Epithelial cell of proximal tubule (primary cell): ENCODE measurements at places on chromosomes 16 and 17.

- DNase-seq = no peak
Observed at GRCh38 chr16:54506214-54506580, 219.6 kb upstream of the IRX3 start.

GRCh38 chr16:24853830-24854229, 8.1 kb downstream of the SLC5A11 start:
- no peak for DNase-seq

DNA sequence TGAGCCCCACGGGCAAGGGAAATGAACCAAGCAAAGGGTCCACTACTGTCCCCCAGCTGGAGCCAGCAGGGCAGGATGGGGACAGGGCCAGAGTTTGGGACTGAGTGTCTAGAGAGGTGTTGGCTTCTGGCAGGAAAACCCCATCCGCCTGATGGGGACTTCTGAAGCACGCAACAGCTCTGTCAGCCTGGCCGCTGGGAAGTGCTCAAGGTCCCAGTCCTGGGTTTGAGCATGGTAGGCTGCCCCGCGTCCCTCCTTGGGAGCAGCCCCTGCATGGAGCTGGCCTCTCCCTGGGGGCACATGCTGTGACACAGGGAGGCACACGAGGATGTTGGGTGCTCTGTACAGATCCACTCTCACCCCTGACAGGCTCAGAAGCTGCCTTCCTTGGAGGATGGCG, 14.6 kb downstream of the ACE start:
- no peak for DNase-seq

GRCh38 chr16:13995194-13995593, 75.2 kb downstream of the ERCC4 start:
- DNase-seq = no peak

DNA sequence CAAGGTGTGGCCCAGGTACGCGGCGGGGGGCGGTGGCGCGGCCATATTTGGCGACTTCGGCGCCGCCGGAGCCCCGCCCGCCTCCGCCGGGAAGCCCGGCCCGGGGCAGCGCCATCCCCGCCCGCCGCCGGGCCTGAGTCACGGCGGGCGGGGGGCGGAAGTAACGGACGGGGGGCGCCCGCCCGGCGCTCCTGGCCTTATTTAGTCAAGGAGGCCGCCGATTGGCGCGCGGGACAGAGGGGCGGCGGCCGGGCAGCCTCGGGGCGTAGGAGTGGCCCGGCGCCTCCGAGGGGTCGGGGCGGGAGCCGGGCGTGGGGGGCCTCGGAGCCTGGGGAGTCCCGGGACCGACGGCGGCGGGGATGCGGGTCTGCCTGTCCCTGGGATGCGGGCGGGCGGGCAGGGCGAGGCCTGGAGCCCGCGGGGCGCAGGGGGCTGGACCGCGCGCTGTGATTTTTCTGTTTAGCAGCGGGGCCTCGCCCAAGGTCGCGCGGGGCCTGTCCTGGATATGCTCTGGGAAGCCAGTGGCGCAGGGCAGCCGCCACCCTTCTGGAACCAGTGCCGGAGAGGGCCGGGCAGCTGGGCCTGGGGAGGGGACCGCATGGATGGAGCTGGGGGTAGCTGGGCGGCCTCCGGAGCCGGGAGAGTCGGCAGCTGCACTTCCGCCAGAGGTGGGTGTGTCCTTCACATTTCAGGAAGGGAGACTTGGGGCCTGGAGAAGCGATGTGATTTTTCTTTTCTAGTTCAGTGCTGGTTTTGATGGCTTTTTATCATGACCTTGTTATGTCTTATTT, 2.3 kb upstream of the ACTG1 start:
- DNase-seq = no peak

DNA sequence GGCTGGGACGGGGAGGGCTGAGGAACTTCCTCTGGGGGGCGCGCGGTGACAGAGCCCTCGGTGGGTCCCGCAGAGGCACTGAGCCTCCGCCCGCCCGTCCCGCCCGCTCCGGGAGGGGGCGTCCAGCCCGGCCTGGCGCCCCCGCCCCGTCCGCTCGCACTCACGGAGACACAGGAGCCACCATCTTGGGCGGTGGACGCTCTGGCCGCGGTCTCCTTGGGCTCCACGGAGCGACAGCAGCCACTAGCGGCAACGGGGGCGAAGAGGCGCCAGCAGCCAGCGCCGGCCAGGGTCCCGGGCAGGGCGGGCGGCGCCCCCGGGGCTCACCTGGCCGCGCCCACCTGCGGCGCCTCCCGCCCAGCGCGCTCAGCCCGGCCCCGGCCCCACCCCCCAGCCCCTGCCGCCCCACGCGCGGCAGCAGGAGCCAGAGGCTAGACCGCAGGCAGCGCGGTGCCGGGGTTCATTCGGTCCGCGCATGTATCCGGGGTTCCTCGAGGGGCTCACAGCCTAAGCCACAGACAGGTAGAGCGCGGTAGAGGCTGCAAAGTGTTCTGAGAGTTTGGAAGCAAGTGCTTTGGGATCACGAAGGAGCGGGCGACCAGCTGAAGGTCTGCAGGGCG, at the start of gene C17orf113:
TSS of gene C17orf113 (minus strand) at position 209 of the 620 bp plus-strand sequence. CDS start 7,225 bp downstream, outside the sequence.
- DNase-seq = no peak

DNA sequence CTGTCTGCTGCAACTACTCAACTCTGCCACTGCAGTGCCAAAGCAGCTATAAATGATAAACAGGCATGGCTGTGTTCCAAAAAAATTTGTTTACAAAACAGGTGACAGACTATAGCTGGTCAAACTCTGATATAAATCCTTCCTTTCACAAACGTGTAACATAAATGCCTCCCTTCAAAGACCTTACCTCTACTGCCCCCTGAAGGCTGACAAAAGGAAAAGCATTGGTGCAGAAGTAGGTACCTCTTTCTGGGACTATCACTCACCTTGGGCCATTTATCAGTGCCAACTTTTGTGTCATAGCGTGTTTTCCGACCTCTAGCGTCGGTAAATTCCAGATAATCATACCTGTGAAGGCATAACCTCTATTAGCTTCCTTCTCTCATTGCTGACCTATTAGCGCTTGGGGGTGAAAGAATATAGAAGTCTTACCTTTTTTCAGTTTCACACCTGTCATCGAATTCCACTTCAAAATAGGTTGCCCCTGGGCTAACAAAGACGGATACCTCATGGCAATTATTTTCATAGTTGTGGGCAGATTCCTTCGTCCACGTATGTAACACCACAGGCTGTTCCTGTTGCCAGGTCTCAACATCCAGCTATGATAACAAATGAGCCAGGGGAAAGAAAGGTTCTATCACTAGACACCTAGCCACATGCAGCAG, 67.9 kb downstream of the ZZEF1 start:
- DNase-seq = no peak

DNA sequence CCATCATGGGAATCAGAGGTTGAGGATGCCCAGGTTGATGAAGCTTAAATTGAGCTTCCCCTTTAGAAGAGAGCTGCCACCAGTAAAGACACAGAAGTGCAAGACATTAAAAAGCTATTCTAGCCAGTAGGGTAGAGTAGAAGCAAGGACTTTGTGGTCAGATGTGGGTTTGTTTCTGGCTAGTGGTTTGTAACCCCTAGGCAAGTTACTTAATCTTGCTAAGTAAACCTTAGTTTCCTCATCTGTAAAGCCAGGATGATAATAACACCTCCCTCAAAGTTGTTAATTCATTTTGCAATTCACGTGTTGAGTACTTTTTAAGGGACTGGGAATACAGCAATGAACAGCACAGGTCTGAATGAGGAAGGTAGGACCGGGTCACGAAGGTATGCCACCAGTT, 3.6 kb downstream of the SNTB2 start:
- DNase-seq = no peak

DNA sequence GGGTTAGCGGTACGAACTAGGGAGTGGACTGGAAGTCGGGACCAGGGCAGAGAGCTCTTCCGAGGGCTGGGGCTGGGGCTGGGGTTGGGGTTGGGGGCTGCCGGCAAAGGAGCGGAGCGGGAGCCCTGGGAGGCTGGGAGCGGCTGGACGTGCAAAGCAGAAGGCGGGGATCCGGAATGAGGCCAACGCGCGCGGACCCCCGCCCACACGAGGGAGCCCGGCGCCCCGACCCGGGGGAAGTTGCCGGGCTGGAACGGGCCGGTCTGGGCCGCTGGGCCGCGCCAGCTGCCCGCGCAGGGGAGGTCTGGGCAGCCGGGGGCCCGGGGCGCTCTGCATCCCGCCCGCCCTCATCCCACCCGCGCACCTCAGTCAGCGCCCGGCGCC, 323 bp downstream of the ST3GAL2 start:
- no peak for DNase-seq

GRCh38 chr17:80223142-80223815, 3.1 kb downstream of the SLC26A11 start:
- DNase-seq = no peak

- no peak for DNase-seq
Observed at GRCh38 chr17:17560975-17561374, 30.5 kb downstream of the PEMT start.

DNA sequence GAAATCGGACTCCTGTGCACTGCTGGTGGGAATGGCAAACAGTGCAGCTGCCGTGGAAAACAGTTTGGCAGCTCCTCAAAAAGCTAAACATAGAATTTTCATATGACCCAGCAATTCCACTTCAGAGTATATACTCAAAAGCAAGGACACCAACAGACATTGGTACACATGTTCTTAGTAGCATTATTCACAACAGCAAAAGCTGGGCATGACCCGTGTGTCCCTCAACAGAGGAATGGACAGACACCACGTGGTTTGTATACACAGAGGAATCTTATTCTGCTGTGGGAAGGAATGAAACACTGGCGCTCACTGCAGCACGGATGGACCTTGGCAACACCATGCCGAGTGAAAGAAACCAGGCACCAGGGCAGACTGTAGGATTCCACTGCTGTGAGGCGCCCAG, 16.0 kb downstream of the NPTX1 start:
- no peak for DNase-seq

DNA sequence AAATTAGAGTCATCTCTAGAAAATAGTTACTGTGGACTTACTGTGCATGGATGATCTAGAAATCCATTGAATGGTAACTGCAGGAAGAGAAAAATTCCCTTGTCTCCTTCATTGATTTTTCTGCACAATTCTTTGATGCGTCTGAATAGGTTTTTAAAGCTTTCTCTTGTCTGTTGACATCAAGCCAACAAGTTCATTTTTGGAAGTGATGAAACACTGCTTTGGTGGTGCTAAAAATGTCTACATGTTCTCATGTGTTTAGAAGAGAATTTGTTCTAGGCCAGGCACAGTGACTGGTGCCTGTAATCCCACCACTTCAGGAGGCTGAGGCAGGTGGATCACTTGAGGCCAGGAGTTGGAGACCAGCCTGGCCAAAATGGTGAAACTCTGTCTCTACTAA, 57.1 kb upstream of the AXIN2 start:
- DNase-seq = no peak

DNA sequence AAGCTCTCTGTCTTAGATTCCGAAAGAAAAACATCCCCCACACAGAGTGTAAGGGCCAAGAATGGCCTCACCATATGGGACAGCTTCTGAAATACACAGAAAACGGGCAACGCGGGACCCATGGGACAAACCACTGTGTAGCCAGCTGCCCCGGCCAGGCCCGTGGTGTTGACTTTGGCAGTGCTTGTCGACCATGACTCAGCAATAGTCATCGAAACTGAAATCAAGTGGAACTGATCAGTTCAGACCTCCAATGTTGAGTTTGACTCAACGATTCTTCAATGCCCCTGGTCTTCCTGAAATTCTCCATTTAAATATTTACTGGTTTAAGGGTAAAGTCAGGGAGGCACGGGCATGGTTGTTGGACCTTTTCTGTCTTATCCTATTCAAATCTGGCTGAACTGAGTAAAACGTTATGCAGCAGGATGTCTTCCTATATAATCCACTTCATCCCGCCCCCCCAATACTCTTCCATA, 27.5 kb downstream of the ZFHX3 start:
- peak; percentile 87 for DNase-seq

DNA sequence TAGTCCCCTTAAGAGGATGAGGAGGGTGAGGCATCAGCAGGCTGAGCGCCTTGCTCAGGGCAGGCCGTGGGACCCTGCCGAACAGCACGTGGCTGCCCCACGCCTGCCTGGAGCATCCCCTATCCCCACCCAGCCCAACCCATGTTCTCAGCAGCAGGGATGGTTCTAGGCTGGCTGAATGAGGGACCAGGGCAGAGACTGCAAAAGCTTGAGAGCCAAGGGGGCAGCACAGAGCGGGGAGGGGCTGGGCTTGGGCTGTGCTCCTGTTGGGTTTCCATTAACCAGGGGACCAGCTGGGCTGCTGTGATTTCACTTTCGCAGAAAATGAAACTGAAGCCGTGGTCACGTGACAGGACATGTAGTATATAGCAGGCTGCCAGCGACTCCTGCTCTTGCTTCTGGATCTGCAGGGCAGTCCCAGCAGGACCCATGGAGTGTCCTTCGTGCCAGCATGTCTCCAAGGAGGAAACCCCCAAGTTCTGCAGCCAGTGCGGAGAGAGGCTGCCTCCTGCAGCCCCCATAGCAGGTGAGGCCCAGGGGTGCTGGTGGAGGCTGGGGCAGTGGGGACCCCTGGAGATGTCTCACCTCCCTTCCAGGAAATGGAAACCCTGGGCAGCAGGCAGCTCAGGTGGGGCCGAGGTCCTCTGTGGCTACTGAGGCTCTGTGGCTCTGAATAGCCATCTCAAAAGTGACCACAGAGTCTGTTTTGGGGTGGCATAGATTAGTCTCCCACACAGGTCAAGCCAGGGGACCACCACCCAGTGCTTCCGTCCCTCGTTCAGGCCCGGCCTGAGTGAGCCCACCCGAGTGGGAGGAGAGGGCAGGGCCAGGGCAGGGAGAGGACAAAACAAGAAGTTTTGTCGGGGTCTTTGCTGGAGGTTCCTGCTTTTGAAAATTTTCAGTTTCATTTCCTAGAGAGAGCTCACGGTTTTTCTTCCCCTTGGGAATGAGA, 2.9 kb downstream of the RNF213 start:
- DNase-seq = peak; percentile 67

GRCh38 chr17:17446666-17447155, 30.1 kb upstream of the MED9 start:
- no peak for DNase-seq

GRCh38 chr17:38459567-38459966, 31.3 kb downstream of the ARHGAP23 start:
- DNase-seq = no peak

DNA sequence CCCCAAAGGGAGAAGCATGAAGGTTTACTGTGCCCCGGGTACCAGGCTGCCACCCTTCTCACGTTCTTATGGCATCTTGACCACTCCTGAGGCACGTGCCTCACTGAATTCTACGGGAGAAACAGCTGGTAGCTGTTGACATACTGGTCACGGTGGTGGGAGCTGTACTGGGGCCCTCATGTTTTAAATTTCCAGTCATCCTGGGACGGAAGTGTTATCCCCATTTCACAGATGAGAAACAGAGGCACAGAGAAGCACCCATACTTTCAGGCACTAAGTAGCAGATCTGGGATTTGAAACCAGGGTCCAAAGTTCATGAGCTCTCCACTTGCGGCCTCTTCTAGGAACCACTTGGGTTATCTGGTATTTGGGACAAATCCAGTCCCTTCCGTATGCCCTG, 26.3 kb upstream of the DOC2B start:
- DNase-seq = no peak

DNA sequence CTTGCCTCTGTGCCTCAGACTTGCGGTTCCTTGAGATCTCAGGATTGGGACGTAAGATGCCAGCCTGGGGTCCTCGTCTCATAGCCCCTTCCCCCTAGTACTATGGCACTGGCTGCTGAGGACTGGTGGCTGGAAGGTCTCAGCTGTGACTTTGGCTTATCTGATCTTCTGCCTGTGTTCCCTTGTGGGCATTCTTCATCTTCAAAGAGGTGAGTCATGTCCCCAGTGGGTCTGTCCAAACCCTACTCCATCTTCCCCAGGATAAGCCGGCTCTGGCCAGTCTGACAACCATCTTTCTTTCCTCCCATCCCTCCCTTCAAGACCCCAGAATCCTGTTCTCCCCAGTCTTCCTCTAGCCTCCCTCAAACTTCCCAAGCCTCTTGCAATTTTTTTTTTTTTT, 3.6 kb downstream of the CD19 start:
- no peak for DNase-seq

- no peak for DNase-seq
Observed at GRCh38 chr17:9928601-9929333, 23.7 kb upstream of the RCVRN start.

- DNase-seq = no peak
Observed at GRCh38 chr17:82667668-82668000, 19.4 kb upstream of the WDR45B start.
